Left colon (tissue), 2 donors: ENCODE measurements at places on chromosomes 3 and 15. TPM values are rescaled to one million over a fixed set of nuclear protein-coding genes. Genes with fewer than 3 reads are reported as not detected.

Gene FAM227B
- 1.2 TPM for total RNA-seq

Gene ASB7
- total RNA-seq, result 26.8 TPM

Gene MUC20
- 115 TPM for total RNA-seq

Gene PRTG
- 0.59 TPM for total RNA-seq

Gene RYR3
- 2.2 TPM for total RNA-seq

Gene CKMT1B
- 277 TPM for total RNA-seq

Gene CTXN2
- not detected for total RNA-seq

Gene GLDN
- total RNA-seq, result 3.2 TPM

Gene CDC25A
- total RNA-seq, result 6.6 TPM

Gene CX3CR1
- total RNA-seq, result 0.24 TPM

Gene RTP1
- total RNA-seq, result not detected

Gene VPS13C
- total RNA-seq, result 55.2 TPM

Gene IFRD2
- total RNA-seq, result 48.8 TPM

Gene LTK
- total RNA-seq, result 12.0 TPM

Gene ANKRD34C
- total RNA-seq, result not detected

Gene CCK
- total RNA-seq, result not detected

Gene LCTL
- not detected for total RNA-seq

Gene PATL2
- total RNA-seq, result 4.3 TPM

Gene CYP1A2
- total RNA-seq, result not detected

Gene SEMA3G
- total RNA-seq, result 5.1 TPM

Gene EPHB1
- 1.1 TPM for total RNA-seq

Gene SNX4
- total RNA-seq, result 53.2 TPM

Gene IQCF5
- total RNA-seq, result not detected

Gene SAMMSON
- not detected for total RNA-seq

Gene RPSA
- 888 TPM for total RNA-seq

Gene NRROS
- total RNA-seq, result 4.0 TPM

Gene KBTBD13
- not detected for total RNA-seq

Gene ISL2
- total RNA-seq, result 0.95 TPM

Gene GREM1
- total RNA-seq, result 13.7 TPM

Gene RBP2
- total RNA-seq, result 0.67 TPM

Gene SOX14
- total RNA-seq, result not detected

Gene GASK1A
- 1.1 TPM for total RNA-seq

Gene THPO
- not detected for total RNA-seq

Gene HGD
- 62.9 TPM for total RNA-seq

Gene ANKRD63
- total RNA-seq, result not detected

Gene CCR3
- 0.28 TPM for total RNA-seq

Gene SIDT1
- 50.8 TPM for total RNA-seq

Gene FBXO40
- total RNA-seq, result not detected

Gene GOLGA8O
- total RNA-seq, result 0.39 TPM

Gene PCOLCE2
- 2.6 TPM for total RNA-seq
